Suppressor macrophage treated with lipopolysaccharide for 4 hours (primary cell): ENCODE measurements at places on chromosomes 12 and 14.

DNA sequence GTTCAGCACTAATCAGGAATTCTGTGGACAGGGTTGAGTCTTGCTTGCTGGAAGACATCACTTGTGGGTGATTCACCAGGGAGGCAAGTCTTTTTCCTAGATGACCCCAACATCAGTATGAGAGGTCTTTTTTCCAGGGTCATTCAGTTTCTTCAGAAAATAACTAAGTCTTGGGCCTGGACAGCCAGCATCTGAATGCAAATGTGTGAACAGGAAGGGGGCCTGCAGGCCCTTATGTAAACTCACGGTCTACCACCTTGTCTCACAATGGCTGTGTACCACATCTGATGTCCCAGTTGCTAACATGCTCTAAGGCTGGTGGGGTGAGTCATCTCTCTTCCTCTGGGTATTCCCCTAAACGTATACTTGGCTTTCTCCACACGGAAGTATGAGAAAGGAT, 79.2 kb downstream of the HECTD4 start:
- peak; percentile 12 for DNase-seq

DNA sequence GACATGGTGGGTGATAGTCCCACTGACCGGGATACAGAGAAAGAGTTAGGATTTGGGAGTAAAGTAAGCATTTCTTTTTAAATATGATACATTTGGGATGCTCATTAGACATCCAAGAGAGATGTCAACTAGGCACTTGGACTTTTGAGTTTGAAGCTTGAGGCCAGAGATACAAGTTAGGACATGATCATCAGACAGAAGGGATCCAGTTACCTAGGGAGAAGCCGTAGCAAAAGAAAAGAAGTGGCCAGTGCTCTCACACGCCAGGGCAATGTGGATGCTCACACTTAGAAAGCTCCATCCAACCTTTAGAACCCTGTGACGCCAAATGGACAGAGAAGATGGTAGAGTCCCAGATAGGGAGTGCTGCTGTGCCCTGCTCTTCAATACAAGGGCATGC, 14.0 kb upstream of the STON2 start:
- DNase-seq = no peak

DNA sequence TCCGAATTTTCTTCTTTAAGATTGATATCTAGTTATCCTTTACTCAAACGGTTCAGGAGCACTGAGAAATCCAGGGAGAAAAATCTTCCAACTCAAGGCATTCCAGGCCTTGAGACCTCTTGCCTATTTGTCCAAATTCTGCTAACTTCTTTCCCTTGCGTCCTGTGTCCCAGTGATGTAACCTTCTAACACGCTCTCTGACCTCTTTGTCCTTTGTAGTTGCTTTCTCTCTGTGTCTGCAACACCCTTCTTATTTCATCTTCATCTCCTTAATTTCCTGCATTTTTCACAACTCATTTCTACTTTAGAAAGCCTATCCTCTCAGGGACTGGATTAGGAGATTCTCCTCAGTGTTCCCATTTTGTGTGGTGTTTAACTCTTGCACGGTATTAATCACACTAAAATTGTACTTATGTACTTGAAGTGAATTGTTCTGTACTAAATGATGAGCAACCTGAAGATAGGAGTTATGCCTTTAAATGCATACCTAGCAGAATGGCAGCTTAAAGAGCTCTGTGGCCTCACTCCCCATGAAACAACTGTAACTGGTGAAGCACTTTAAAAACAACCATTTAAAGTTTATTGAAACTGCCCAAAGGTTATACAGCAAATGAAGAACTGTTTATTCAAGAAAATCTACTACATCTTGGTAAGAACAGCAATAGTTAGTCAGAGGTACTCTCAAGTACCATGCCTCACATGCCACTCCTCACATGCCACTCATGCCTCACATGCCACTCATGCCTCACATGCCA, 7.4 kb upstream of the SNAPC1 start:
- peak; percentile 23 for DNase-seq

- peak; percentile 62 for DNase-seq
Measured at GRCh38 chr12:111826992-111827391, 15.0 kb upstream of the MAPKAPK5 start.

DNA sequence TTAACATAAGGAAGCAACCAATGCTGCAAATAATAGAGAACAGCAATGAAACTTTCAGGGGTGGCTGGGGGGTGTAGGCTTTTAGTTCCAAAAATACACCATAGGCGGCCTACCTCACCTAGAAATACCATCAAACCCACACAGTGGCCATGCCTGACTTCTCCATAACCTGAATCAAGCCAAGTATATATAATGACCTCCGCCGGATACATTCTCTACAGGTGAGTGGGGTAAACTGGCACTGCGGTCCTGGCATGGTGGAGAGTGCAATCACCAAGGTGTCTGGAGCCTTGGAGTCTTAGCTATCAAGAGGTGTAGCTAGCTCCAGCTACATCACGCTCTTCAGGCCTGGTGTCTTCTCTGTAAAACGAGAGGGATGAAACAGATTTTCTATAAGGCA, 1.2 kb downstream of the ZBTB25 start:
- no peak for DNase-seq
